Activated CD8-positive, alpha-beta memory T cell treated with anti-CD3 and anti-CD28 coated beads for 4 hours (primary cell): ENCODE measurements at places on chromosomes 12 and 14.

GRCh38 chr12:115740586-115741155, 536.8 kb downstream of the MED13L start:
- no peak for DNase-seq

- no peak for DNase-seq
Observed at GRCh38 chr14:63875311-63875710, 22.5 kb downstream of the SYNE2 start.

DNA sequence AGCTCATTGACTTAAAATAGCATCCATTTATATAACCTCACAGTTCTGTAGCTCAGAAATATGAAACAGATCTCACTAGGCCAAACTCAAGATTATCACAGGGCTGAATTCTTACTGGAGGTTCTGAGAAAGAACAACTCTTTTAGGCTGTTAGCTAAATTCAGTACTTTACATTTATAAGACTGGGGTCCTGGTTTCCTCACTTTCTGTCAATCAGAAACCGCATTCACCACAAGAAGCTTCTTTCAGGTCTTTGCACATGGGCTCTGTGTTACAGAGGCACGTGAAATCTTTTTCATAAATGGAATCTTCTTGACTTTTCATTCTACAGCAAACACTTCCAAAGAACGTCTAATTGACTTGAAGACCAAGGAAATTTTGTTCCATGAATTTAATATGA, 876.3 kb upstream of the FOXG1 start:
- no peak for DNase-seq

GRCh38 chr14:28635387-28635786, 131.2 kb upstream of the FOXG1 start:
- no peak for DNase-seq

DNA sequence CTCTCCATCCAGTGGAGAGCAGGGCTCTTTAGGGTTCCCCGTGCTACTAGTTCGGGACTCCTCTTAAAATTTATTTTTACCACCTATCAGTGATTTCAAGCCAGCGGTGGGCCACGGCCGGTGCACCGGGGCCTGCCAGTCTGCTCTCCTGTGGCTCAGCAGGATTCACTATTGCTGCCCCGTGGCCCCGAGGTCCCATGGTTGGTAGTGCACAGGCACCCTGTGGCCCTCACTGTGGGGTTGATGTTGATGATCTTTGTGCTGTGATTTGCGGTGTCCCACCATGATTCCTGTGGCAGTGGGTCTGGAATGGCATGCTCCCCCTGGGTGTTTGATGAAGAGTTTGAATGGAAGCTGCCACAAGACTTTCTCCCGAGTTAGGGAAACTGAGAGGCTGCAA, 12.6 kb upstream of the MEG3 start:
- DNase-seq, result no peak

- no peak for DNase-seq
Observed at GRCh38 chr12:46531059-46531785, 158.6 kb upstream of the SLC38A2 start.

DNA sequence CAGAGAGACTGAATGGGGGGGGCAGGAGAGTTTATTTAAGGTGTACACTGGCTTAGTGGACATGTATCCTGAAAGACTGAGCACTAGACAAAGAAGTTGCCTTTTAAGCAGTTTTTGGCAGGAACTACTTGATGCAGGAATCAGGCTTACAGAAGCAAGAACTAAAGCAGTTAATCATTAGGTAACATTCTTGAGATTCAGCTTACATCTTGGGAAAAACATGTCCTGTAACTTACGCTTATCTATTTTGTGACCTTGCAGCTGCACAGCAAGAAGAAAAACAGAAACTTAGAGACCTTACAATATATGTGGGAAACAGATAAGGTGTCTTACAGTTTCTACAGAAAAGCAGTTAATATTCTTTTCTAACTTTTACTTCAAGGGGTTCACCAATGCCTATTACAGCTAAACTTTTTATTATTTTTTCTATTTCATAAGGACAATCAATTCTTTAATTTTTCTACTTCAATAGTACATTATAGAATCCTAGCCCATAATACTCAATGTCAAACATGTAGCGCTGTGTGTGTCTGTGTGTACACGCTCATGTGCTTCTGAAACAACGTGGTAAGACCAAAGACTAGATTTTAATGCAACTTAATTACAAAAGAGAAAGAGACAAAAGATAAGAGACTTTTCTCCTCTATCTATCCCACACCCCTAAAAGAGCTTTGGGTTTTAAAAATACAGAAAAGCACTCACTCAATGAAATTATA, 276.9 kb downstream of the PRKD1 start:
- DNase-seq, result no peak

DNA sequence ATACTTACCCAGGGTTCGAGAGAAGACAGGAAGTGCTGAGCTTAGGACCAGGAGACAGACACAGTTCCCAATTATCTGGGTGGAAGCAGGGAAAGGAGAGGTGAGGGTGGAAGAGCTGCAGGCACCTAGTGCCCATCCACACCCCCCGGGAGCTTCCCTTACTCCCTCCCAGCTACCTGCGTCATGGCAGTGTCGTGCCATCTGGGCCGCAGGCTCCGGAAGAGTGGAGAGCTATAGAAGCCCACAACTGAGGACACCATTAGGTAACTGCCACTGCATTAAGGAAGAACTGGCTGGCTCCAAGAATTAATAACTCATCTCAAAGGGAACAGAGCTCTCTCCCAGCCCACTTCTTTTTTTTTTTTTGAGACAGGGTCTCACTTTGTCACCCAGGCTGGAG, 5.8 kb upstream of the DHH start:
- no peak for DNase-seq

DNA sequence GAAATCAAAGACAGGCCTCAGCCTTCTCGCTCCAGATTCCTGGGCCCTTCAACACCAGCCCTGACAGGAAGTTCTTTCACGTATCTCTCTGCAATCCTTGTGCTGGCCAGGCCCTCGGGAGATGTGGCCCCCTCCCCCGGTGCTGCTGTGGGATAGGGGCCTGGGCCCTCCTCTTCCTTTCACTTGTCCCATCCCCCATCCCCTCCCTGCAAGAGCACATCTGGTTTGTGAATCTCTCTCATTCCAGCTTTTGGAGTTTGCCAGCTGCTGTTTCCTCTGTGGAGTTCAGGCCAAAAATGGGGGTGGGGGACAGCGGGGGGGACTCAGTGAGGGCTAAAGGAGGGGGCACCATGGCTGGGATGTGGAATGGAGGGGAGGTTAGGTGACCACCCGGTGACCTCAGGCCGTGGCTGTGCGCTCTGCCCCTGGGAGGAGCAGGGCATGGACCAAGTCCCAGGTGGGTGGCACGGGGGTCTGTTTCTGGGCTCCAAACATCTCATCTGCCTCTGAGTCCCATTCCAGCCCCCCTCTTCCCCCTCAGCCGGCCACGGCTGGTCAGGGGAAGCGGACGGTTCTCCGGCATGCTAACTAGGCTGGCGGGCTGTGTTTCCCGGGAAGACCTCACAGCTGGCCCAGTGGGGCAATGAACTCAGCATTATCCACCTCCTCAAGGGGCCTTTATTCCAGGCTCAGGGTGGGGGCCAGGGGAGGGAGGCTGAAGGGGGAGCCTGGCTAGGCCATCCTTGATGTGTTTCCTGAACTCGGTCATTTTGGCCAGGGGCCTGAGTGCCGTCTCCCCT, 7.4 kb downstream of the LRP1 start:
- DNase-seq, result no peak

GRCh38 chr12:9741726-9742125, 8.8 kb upstream of the CLECL1 start:
- no peak for DNase-seq

DNA sequence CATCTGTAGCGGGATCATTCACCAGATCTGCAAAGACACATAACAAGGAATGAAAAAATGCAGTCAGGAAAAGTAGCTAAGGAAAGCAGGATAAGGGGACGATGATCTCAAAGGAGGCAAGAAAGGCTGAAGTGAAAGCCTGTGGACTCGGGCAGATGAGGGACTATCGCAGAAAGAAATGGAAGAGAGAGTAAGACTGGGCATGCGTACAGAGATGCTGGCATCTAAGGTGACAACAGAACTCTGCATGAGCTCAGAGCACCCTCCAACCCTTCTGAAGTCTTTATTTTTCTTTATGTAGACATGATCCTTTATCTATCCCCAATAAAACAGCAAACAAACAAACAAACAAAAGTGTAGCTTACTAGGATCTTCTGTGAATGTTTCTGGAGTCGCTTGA, 7.2 kb downstream of the MFAP5 start:
- no peak for DNase-seq

- DNase-seq, result no peak
Observed at GRCh38 chr14:92783813-92784431, 10.2 kb upstream of the GOLGA5 start.

- no peak for DNase-seq
Observed at GRCh38 chr12:24903329-24904088, 45.4 kb downstream of the BCAT1 start.

DNA sequence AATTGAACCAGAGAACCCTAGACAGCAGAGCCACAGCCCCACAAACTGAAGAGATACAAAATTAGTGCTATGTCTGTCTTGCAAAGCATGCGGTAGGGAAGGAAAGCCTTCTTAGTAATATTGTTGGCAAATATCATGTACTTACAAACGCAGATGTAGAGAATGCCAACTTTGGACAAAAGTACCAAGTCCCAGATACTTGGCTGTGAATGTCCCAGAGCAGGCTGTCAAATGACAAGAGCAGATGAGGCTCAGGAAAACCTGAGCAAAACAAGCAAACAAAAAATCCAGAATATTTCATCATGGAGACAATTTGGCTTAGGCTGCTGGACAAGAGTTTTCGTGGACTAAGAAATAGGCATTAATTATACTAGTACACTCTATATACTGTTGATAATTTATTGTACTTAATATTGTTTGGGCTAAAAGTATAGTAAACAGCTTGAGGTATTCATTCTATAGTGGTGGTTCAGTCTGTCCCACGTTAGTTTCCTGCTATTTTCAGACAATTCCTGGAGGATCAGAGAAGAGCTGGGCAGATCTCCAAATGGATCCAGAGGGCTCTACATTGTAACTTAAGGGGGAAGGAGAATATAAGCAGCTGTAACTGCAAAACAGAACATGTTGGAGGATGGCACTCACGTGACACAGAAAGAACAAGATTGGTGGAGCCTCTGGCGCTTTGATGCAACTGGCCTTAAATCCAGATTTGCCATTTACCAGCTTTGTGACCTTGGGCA, 329.8 kb downstream of the ATP23 start:
- no peak for DNase-seq

- no peak for DNase-seq
Observed at GRCh38 chr12:12357719-12358461, 1.0 kb downstream of the BORCS5 start.

DNA sequence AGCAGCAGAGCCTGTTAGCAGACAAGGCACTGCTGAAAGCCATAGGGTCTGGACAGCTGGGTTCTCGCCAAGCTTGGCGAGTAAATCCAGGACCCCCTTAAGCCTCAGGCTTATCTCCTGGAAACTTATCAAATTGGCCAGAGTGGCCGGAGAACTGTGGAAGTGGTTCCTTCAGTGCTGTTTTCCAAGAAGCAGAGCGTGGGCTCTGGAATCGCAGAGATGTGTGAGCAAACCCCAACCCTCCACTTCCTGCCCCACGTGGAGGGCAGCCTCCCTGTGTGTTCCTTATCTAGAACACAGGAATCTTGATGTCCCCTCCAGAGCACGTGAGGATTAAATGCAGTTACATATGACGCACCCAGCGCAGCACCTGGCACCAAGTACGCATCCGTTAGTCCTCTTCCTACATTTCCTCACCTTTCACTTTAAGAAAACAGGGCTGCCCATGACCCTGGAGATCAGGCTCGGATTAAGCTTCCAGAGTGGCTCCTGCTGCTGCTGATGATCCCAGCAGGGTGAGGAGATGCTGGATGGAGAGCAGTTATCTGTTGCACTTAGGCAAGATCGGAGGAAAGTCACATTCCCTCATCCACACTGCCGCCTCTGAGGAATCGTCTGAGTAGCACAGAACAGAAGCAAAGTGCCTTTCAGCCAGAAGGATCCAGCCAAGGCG, 35.0 kb downstream of the MMAB start:
- DNase-seq, result no peak

DNA sequence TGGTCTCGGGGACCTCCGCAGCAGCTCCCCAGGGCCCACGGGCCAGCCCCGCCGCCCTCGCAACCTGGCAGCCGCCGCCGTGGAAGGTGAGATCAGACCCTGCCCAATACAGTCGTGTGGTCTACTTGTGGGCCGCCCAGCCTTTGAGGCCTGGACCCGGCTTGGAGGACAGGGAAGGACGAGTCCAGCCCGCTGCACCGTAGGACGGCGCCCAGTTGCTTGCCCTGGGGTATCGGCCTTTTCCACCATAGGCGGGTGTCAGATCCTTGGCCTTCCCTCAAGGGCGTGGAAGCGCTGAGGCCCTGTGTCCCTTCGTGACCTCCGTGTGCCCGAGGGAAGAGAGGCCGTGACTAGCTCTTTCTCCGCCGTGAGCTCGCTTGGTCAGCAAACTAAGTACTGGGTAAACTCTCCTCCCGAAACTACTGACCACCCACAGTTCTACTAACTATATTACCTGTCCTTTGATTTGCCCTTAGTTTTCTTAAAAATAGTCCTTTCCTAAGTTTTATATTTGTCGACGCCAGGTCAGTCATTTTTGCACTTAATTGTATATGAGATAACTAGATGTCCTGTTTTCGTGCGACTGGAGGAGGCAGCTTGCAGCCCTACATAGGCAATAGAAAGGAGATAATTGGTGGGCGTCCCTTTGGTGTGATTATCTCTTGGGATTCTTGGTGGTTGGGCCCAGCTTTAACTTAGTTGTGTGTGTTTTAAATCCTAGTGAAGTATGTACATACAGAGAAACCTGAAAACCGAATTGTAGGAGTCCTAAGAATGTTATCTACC, 757 bp downstream of the SLC25A3 start:
- DNase-seq, result no peak

GRCh38 chr12:45324391-45324790, 108.5 kb downstream of the ANO6 start:
- no peak for DNase-seq

GRCh38 chr12:112198120-112198733, 72.9 kb downstream of the TRAFD1 start:
- no peak for DNase-seq

GRCh38 chr12:128909653-128910052, 56.4 kb downstream of the GLT1D1 start:
- DNase-seq, result no peak

GRCh38 chr14:65517635-65518542, 105.4 kb downstream of the FUT8 start:
- DNase-seq, result no peak
